ENCODE measurements at places on chromosomes 5 and 9. TPM values are rescaled to one million over a fixed set of nuclear protein-coding genes. Genes with fewer than 3 reads are reported as not detected.

CCNB1 gene
- total RNA-seq: 526 TPM

PLCXD3 gene
- total RNA-seq: 0.20 TPM

VLDLR gene
- total RNA-seq: 11.5 TPM

ZNF454 gene
- not detected for total RNA-seq

AGGF1 gene
- 28.6 TPM for total RNA-seq
